ENCODE measurements at places on chromosomes 3 and 15.

- no peak for DNase-seq
These were observed 115.7 kb downstream of the TMEM266 start for GRCh38 chr15:76175442-76175841.

GRCh38 chr3:160941885-160942494 is 163.2 kb downstream of the B3GALNT1 start:
- no peak for DNase-seq

GRCh38 chr3:53773611-53774368 is 72.4 kb downstream of the CHDH start:
- DNase-seq = no peak

- no peak for DNase-seq
These were observed 17.8 kb downstream of the TEX9 start for GRCh38 chr15:56383010-56383409.

DNA sequence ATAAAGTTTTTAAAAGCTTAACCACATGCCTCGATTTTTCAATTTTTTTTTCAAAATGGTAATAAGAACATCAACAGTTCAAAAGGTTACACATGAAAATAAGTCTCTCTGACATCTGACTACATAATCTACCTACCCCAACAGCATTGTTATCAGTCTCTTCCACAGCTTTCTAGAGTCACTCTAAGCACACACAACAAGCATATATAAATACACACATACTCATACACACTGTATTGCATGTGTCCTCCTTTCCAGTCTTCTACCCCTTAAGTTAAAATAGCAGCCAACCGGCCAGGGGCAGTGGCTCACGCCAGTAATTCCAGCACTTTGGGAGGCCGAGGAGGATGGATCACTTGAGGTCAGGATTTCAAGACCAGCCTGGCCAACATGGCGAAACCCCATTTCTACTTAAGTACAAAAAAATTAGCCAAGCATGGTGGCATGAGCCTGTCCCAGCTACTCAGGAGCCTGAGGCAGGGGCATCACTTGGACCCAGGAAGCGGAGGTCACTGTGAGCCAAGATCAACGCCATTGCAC is 12.2 kb downstream of the TBL1XR1 start:
- no peak for DNase-seq

DNA sequence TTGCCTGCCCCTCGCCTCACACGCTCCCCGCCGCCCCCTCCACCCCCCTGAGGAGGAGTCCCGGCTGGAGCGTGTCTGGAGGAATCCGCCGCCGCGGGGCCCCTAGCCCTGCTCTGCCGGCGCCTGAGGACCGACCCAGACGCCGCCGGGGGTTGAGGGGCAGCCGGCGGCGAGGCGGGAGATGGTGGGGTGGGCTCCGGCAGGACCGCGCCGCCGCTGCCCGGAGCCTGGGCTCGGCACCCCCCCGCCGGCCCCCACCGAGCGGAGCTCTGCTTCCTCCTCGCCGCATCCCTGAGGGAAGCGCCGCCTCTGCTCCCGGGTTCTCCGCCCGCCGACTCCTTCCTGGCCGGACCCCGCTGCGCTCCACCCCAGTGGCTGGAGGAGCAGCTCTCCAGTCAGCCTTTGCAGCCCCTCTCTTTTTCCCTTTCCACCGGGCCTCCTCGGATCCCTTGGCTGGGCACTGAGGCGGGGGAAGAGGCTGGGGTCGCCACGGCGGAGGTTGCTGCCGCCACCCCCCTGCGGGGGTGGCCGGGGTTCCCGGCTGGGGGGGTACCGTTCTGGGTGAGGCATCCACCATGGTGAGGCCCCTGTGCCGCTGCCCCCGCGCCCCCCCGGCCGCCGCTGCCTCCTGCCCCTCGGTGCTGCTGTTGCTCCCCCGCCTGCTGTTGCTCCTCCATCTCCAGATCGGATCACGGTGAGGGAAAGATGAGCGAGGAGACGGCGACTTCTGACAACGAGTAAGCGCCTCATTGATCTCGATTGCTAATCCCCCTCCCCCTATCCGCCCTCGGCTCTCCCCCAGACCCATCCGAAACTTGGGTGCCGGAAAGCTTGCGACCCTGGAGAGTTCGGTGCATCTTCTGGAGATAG is at the start of gene SPRED1:
SPRED1 (plus strand) TSS at position 356 of the 870 bp plus-strand sequence; CDS start at position 706, 350 bp downstream.
- peak; percentile 67 for DNase-seq

DNA sequence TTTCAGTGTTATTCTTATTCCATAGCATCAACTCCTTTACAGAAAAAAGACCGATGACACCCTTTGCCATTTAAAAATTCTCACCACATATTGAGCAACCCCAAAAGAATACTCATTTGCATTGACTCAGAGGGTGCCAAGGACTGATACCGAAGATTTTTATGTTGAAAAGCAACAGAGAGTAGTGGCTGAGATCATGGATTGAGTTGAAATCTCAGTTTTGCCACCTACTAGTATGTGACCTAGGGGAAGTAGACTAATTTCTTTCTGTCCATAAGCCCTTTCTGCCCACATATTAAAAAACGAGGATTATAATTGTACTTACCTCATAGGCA is 313.9 kb upstream of the SATB1 start:
- no peak for DNase-seq

GRCh38 chr15:61613729-61614128 is 384.6 kb upstream of the RORA start:
- no peak for DNase-seq

GRCh38 chr3:133377396-133377795 is 22.5 kb upstream of the BFSP2 start:
- no peak for DNase-seq

- no peak for DNase-seq
These were observed 9.7 kb downstream of the TRPM7 start for GRCh38 chr15:50676799-50677483.

GRCh38 chr3:31132132-31132769 is 237.8 kb upstream of the GADL1 start:
- DNase-seq = no peak

- DNase-seq = no peak
These were observed 4.7 kb downstream of the KBTBD13 start for GRCh38 chr15:65081270-65081669.

GRCh38 chr3:186128158-186128557 is 19.3 kb upstream of the ETV5 start:
- no peak for DNase-seq

DNA sequence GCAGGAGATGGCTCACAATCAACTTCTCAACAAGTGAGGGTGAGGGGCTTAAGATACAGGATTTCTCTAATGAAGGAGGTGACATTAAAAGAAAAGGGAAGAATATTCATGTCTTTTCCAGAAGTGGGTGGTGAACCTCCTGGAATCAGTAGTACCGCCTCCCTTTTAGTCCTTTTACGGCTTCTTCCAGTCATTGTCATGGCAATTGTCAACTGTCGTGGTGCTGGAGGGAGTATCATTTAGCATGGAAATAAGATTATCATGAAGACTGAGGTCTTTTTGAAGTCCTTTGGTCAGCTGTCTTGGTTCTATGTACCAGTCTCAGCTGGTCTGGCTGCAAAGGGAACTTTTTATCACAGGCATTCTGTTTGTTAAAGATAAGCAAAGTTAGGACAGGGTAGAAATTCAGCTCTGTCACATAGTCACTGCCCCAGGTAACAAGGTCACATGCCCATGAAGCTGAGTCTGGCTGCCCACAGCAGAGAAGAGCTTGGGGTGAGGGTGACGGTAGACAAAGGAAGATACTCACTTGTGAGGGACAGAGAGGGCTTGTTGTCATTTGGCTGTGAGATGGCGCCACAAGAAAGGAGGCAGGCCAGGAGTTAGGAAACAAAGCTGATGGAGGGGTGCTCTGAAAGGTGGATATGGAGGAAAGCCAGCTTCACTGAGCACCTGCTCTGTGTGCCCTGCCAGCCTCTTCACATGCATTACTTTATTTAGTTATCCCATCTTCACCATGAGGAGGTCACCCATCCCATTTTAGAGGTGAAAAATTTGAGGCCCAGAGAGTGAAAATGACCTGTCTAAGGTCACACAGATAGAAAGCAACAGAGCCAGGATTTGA is 228.2 kb upstream of the TRIM42 start:
- no peak for DNase-seq

DNA sequence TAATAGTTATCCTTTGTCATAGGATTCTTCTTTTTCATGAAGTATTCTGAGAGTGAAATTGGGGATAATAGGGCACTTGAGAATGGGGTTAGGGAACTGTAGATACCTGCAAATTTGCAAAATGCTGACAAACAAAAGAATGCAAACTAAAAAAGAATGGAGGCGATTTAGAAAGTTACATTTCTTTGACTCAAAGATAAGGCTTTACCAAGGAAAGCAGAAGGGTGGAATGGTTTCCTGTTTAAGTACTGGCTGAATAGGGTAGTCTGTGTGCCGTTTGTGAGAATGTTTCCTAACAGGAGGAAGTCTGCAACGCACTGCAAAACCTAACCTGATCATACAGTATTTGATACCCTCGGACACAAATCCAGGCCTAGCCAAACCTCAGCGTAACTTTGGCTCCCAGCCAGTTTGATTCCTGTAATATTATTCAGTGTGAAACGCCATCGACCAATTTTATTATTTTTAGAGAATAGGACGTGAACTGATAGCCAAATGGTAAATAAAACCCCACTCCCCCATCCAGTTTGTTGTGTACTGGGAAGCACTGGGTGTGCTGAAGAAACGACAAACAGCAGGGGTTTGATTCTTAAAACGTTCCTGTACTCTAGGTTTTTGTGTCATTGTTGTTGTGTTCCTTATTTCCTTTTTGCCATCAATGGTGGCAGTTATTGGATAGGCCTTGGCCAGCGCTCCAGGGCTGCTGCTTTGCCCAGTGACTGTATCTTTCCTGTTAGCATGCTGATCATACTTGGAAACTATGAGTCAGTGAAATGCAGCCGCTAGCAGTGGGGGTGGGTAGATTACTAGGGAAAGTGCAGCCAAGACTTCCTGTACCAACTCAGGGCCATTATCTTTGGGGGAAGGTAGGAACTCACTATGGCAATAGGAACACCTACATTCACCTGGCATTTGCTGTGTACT is 148.0 kb upstream of the TBL1XR1 start:
- DNase-seq = peak; percentile 49
